Cardiac fibroblast (primary cell): ENCODE measurements at places on chromosomes 3 and 15.
A peak's percentile ranks its signal among the peaks of the same experiment; 100 is the strongest.

DNA sequence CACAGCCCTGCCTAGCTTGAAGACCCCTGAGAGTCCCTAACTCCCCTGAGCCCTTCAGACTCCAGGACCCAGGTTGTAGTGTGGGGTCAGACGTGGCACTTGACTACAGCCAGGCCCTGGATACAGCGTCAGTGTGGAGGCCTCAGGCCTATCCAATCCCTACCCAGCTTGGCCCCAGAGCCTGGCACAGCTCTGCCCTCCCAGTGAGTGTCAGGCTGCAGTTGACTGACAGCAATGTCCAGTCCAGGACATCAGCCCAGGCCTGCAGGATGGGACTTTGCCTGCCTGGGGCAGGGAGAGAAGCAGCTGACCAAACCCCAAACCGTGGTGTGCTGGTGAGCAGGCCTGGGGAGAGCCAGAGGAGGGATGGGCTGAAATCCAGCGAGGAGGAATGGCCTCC is 27.3 kb downstream of the KLF13 start:
- DNase-seq, result peak; percentile 38

GRCh38 chr15:33722005-33722672 is 246.2 kb upstream of the CHRM5 start:
- peak; percentile 92 for DNase-seq

DNA sequence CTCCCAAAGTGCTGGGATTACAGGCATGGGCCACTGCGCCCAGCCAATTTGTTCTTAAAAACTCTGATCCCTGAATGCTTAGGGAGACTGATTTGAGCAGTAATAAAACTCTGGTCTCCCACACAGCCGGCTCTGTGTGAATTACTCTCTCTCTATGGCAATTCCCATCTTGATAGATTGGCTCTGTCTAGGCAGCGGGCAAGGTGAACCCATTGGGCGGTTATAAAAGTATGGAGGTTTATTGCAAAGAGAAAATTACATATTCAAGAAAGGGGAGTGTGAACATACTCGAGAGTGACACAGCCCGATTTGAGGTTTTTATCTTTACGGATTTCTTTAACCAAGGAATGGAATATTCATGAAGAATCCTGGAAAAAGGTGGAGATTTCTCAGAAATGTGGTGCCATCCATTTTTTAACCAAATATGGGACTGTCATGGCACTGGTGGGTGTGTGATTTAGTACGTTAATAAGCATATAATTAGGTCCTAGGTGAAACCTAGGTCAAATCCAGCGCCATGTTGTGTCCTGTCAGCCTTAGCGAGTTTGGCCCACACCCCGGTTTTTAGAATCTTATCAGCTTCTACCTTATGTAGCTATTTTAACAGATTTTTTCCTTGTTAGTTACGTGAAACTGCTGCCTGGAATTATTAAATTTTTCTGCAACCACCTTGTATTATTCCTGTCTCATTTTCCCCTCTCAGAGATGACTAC is 7.2 kb upstream of the GMPS start:
- no peak for DNase-seq

DNA sequence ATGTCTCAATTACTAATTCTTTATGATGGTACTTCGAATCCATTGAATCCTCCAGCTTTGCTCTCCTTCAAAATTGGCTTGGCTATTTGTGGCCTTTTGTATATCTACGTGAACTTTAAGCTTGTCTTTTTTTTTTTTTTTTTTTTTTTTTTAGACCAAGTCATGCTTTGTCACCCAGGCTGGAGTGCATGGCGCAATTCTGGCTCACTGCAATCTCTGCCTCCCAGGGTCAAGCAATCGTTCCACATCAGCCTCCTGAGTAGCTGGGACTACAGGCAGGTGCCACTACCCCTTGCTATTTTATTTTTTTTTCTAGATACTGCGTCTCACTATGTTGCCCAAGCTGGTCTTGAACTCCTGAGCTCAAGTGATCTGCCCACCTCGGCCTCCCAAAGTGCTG is 7.7 kb upstream of the DIPK2A start:
- DNase-seq, result no peak

GRCh38 chr3:48600711-48601621 is 5.8 kb upstream of the COL7A1 start:
- DNase-seq, result no peak

GRCh38 chr15:99341786-99342185 is 90.5 kb downstream of the LRRC28 start:
- no peak for DNase-seq

- no peak for DNase-seq
These were observed 5.5 kb downstream of the TATDN2 start for GRCh38 chr3:10253731-10254130.

- DNase-seq, result no peak
These were observed 3.6 kb upstream of the GLCE start for GRCh38 chr15:69156736-69157381.

DNA sequence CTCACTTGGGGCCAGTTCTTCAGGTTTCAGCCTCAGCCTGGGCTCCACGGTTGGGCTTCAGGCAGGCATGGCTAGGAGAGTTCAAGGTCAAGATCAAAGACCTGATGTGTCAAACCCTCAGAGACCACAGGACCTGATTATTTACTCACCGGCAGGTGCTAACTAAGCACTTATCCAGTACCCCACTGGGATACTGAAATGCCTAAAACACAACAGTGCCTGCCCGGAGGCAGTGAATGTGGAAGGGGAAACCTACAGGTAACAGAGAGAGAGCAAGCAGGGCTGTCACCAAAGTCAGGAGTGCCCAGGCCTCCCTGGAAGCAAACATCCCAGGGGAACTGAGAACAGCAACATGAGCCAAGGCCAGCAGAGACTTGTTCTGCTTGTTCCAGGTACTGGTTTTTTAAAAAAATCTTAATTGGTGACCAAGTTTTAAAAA is 6.7 kb downstream of the IDH2 start:
- no peak for DNase-seq

GRCh38 chr3:109687626-109688025 is 350.3 kb upstream of the DPPA4 start:
- DNase-seq, result no peak

GRCh38 chr3:124119056-124119716 is 127.3 kb upstream of the ROPN1 start:
- DNase-seq, result peak; percentile 74

GRCh38 chr3:122799322-122799721 is 4.5 kb downstream of the SLC49A4 start:
- DNase-seq, result no peak

GRCh38 chr3:197209366-197210260 is 88.8 kb downstream of the DLG1 start:
- no peak for DNase-seq

DNA sequence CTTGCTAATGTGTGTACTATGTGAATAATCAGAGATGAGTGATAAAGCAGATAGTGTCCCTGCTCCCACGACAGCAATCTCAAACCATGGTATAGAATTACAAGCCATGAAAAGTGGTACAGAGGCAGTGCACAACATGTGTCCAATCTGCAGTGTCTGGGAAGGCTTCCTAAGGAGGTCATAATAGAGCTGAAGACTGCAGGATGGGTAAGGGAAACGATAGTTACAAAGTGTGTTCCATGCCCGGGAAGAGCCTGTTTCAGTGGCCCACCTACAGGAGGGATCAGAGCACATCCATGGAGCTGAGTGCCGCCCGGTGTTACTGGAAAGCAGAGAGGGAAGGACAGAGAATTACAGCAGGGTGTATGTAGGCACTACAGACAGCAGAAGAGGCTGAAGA is 48.9 kb downstream of the PAK2 start:
- DNase-seq, result no peak

GRCh38 chr3:141440942-141441341 is 45.9 kb upstream of the RASA2 start:
- DNase-seq, result no peak

DNA sequence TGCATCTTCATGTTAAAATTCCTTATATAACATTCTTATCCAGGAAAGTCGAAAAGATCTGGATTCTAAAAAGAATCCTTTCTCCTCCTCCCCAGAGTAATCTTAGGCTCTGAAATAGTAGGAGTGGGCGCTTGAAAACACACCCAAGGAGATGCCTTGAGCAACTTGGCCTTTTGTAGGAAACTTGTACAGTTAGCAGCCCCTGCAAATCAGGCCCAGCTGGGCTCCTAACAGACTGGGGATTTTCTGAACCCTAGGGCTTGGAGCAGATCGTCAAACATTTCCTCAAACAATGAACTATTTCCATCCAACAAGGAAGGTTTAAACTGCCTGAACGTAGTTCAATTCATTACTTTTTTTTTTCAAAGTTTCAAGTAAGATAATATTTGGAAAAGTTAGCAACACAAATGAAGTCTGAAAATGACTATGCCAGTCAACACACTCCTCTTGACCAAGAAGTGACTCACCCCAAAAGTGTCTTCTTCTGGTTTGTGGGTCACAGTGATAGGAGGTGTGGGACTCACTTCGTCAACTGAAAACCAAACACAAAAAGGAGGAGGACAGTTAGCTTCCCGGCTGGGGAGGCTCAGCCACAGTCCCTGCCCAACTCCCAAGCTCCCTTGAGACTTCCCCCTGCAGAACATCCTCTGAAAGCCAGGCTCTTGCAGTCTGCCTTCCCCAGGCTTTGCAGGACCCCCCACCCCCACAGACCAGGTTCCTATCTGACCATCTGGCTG is 129.7 kb downstream of the NTRK3 start:
- DNase-seq, result no peak

- peak; percentile 91 for DNase-seq
These were observed 79.8 kb downstream of the FOXP1 start for GRCh38 chr3:71503525-71504249.

DNA sequence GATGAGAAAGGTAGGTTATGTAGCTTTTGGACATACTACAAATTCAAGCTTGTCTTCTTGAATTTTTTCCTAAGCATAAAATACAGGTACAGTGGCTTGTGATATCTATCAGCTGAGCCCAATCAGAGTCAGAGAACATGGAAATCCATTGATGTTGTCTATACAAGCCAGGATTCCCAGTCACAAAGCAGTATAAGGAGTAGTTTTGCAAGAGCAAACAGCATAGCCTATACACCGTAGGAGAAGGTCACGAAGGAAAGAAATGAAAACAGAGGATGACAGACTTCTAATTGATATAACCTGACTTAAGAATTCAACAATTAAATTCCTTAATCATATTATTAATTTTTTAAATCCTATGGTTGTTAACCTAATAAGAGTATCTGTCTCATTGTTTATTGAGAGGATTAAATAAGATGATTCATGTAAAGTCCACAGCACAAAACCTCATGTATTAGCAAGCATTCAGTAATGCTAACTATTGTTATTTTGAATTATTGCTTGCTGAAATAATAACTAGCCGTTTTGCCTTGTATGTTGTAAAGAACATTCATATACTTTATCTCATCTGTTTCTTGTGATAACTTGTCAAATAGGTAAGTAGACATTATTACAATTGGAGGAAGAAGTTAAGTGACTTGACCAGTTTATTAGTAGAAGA is 276.6 kb upstream of the ZPLD1 start:
- DNase-seq, result no peak

DNA sequence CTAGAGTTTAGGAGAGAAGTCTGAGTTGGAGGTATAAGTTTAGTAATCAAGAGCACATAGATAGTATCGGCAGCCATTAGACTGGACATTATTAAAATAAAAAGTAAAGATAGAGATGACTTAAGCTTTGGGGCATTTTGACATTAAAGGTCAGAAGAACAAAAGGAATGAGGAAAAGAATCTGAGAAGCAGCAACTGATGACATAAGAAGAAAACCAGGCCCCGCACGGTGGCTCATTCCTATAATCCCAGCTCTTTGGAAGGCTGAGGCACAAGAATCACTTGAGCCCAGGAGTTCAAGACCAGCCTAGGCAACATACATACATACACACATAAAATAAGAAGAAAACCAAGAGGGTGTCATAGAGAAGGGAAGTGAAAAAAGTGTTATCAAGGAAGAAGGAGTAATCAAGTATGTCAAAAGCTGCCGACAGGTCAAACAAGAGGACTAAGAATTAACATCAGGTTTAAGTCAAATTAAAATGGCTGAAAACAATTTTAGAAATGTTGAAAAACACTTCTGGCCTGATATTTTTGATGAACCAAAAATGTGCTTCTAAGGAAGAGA is 38.9 kb downstream of the ACAP2 start:
- DNase-seq, result peak; percentile 57

DNA sequence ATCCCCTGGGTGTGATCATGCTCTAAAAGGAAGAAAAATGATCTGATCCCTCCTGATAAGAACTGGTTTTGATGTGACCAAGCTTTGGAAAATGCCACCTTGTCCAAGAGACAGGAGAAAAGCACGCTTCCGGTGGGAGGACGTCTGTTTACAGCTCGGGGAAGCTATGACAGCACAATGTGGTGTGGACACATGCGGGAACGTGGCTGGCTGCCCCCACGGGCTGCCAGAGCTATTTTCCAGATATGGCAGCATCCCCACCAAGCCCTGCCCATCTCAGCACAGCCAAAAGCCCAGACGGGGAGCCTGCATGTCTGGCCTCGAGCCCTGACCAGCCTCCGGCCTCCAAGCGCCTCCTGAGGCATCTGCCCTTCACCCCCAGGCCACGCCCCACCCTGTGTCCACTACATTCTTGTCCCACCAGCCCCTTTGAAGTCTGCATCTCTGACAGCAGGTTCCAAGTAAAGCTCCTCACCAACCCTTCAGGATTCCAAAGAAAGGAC is 63.2 kb upstream of the HRH1 start:
- peak; percentile 58 for DNase-seq

DNA sequence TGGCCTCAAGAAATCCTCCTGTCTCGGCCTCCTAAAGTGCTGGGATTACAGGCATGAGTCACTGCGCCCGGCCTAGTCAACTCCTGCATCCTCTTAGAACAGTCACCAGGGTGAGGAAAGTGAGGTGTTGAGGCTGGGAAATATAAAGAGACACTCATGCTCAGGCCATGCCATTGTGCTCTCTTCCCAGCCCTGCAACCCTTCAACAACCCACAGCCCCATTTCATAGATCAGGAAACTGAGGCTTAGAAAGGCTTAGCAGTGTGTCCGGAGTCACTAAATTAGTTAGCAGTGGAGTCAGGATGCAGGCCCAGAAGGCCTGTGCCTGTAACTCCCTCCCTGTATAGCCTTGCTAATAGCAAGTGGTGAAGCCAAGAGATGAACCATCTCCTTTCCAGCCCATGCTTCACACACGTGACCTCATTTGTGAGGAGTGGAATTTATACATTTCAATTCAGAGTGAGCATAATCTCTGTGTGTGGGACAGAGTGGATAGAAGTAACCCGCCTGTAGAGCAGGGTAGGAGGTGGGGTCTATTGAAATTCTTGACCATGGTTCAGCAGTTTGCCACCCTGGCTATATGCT is 51.7 kb upstream of the USP3 start:
- DNase-seq, result no peak

DNA sequence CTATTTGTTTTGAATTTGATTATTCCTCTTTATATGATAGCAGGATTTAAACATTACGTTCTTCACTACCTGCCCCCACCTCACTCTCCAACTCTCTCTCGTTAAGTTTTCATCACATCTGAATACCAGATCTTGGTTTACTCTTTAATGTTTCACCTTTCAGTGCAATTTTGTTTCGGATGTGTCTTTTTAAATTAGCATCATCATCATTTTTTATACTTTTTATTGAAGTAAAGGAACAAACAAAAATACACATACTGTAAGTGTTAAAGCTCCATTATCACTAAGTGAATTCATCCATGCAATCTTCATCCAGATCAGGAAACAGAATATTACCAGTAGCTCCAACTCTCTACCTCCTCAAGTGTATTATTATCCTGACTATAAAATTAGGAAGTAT is 310.6 kb downstream of the C3orf38 start:
- DNase-seq, result no peak
